ENCODE measurements at places on chromosomes 16 and 17.

DNA sequence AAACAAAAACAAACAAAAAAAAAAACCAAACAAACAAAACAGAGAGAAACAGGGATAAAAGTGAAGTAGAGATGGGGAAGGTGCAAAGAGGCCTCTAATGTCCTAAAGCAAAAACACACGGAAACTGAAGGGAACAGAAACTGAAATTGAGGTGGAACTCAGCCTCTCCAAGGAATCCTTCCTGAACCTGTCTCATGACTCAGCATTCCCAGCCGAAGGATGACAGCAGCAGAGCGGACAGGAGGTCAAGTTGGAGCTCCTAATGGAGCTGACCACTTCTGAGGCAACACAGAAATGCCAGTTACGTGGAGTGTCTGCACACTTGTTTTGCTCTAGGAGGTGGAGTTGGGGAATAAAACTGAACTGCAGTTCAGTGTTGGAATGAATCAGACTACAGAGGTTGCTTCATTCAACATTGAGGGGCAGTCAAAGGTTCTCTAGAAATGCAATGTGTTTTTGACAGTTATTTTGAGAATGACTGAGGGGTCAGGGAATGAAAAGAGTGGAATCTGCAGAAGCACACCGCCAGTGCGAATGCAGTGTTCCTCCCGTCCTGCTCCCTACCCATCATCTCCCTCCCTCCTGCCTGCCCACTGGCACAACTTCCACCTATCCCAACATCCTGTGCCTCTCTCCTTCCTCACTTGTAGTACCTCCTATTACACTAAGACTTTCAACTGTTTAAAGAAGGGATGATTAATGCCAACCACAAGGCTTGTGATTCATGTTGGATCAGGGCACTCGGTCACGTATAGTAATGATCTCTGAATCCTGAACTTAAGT, 6.3 kb downstream of the UBE2O start:
- no peak for DNase-seq

GRCh38 chr17:14772776-14773175, 471.9 kb downstream of the HS3ST3B1 start:
- DNase-seq: no peak

- DNase-seq: no peak
These were observed at the start of gene IRX6 for GRCh38 chr16:55323637-55324271. Gene IRX6 (plus strand): TSS chr16:55324203. CDS start chr16:55325092, 889 bp downstream.

GRCh38 chr17:32104158-32104557, 38.1 kb upstream of the RHOT1 start:
- DNase-seq: no peak

DNA sequence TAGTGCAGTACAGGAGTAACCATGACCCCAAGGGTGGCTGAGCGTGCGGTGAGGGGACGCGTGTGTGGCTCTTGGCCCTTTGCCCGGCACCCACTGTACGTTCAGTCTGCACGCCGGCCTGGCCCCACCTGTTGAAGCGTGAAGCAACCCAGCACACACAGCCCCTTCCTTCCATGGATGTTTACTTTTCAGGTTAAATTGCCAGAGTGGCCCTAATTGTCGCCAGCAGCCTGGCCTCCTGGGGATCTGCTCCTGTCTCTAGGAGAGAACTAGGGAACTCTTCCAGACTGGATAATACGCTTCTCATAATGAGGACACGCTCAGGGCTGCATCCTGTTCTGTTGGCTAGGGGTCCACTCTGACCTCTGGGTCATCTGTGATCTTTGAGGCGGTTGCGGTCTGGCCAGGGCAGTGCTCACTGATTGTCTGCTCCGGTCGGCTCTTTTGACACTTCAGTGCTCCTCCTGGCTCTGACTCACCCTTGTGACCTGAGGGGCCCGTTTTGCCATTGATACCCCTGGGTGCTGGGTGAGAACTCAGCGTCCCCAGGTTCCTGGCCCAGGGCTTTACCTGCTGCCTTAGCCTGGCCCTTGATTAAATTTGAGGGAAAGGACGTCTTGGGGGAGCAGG, 27.7 kb downstream of the TPSG1 start:
- DNase-seq: no peak

DNA sequence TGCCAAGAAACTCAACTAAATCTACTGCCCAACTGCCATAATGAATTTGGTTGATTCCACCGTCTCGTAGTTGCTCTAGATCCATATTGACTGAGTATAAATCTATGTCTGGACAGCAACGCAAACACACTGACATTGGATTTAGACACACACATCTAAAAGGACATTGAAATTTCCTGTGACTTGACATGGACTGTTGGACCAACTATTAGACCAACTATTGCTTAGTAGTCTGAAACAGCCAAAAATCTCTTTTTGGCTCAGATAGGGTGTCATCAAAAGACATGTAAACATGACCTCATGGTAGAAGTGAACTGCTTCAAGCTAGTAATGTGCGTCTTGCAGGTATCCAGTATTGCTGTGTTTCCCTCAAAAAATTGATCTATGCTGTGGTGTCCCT, 31.3 kb downstream of the KIAA0513 start:
- DNase-seq: no peak

- no peak for DNase-seq
These were observed 2.2 kb downstream of the HEATR9 start for GRCh38 chr17:35866341-35866950.

DNA sequence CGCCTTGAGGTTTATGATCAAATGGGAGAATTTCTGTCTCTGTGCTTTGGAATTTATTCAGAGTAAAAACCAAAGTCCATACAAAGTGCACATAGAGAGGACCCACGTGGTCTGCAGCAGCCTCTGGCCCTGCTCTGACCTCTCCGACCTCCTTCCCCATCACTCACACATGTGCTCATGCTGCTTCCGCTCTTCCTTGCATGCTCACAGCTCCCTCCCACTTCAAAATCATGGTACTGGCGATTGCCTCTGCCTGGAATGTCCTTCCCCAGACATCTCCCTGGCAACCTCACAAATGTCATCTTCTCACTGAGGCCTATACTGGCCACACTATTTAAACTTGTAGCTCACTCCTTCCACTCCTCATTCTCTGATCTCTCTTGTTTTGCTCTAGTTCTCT, 418.0 kb downstream of the CA10 start:
- DNase-seq: no peak

GRCh38 chr16:80973991-80974390, 32.7 kb downstream of the CMC2 start:
- DNase-seq: no peak

- no peak for DNase-seq
These were observed 4.7 kb upstream of the SPAG7 start for GRCh38 chr17:4972322-4972721.

- no peak for DNase-seq
These were observed 53.0 kb upstream of the DNAJA2 start for GRCh38 chr16:47026492-47026891.

- no peak for DNase-seq
These were observed 246.6 kb upstream of the MAF start for GRCh38 chr16:79847101-79847500.

DNA sequence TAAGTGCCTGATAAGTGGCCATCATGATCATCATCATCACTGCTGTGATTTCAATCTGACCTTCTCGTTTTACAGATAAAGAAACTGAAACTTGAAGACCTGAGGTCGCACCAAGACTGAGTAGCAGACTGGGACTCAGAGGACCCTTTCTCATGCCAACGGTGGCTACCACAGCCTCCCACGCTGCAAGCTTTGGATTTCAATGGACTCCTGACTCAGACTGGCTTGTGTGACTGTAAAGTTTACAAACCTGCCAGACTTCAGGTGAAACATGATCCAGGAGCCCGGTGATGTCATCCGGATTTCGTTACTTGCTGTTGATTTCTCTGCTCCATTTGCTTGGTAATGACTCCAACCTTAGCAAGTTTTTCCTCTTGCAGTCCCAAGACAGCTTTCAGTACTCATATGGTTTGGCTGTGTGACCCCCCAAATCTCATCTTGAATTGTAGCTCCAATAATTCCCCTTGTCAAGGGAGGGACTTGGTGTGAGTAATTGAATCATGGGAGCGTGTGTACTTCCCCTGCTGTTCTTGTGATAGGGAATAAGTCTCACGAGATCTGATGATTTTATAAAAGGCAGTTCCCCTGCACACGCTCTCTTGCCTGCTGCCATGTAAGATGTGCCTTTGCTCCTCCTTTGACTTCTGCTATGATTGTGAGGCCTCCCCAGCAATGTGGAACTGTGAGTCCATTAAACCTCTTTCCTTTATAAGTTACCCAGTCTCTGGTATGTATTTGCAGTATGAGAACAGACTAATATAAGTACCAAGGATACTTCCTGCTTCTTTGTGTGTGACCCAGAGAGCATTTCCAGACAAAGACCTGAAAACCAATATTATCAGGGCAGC, 26.7 kb upstream of the IRX6 start:
- no peak for DNase-seq

GRCh38 chr16:81405702-81406113, 38.9 kb upstream of the CMIP start:
- no peak for DNase-seq

- no peak for DNase-seq
These were observed 273.5 kb upstream of the IRX5 start for GRCh38 chr16:54657058-54657708.

DNA sequence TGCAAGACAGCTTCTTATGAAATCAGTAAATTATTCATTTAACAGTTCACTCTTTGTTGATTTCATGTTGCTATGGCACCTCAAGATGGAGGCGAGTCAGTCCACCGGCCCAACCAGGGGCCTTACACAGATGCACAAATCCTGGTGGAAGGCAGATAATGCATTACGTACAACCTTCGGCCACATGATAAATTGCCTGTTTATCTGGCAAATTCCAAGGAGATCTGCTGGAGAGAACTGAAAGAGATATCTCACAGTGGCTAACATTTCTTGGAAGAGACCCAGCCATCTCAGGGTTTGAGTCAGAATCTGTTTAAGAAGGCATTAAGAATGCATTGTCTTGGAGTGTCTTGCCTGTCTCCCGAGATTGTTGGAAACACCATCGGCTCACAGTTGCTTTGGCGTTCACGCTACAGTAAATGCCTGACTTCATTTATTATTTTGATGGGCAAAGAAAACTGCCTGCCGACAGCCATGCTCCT, 225.6 kb downstream of the MSI2 start:
- no peak for DNase-seq

GRCh38 chr17:16913463-16913862, 58.5 kb downstream of the TNFRSF13B start:
- DNase-seq: no peak

GRCh38 chr16:21076186-21076883, 74.3 kb downstream of the DNAH3 start:
- DNase-seq: no peak

GRCh38 chr17:65433157-65433556, 128.3 kb downstream of the AXIN2 start:
- no peak for DNase-seq

DNA sequence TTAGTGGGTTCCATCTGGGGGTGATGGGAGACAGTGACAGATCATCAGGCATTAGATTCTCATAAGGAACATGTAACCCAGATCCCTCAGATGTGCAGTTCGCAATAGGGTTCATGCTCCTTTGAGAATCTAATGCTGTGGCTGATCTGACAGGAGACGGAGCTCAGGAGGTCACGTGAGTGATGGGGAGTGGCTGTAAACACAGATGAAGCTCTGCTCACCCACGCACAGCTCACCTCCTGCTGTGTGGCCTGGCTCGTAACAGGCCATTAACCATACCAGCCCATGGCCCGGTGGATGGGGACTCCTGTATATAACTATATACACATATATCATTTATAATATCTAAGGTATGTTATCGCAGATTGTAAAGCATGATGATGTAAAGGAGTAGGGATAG, 214.2 kb downstream of the MAF start:
- no peak for DNase-seq

DNA sequence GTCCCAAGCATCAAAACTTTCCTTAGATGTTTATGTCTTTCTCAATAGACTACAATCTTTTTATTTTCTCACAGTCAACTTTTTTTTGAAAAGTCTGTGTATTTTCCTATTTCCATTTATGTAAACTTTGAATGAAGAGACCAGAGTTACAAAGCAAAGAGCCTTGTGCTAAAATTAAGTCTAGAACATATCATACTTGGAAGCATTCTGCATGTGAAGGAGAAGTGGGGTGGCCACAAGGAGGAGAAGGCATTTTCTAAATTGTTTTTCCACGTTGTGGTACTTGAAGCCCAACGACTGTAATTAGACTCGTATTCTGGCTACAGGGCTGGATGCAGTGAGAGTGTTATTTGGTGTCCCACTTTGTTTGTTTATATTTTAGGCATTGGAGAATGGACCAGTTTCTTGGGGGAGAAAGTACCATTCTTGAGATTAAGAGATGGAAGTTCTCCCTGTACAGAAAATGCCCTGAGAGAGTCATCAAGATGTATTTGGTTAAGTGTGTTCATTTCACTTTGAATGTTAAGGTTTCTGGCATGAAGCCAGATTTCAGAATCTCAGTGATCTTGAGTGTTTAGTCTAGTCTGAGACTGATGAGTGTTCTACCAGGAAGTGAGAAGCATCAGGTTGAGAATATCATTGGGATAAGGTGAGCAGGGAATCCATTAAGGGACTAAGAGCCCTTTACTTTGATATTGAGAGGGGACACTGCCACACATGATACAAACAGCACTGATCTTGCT, 71.6 kb downstream of the MAP2K6 start:
- no peak for DNase-seq

GRCh38 chr17:3692346-3692745, 3.6 kb downstream of the P2RX5 start:
- DNase-seq: no peak

DNA sequence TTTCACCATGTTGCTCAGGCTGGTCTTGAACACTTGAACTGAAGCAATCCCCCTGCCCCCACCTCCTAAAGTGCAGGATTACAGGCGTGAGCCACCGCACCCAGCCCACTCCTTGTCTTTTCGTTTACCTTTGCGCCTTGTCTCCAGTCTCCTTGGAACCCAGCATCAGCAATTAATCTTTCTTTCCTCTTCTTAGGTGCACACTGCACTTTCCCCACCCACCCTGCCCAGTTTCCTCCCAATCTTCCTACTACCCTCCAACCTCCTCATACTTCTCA, 1.5 kb upstream of the CLDN7 start:
- no peak for DNase-seq

GRCh38 chr16:66662445-66663194, 33.9 kb downstream of the CMTM4 start:
- DNase-seq: no peak

GRCh38 chr17:61366076-61366714, 33.4 kb upstream of the TBX2 start:
- no peak for DNase-seq

Data from activated T-cell treated with anti-CD3 and anti-CD28 coated beads for 24 hours (primary cell).